ENCODE measurements at places on chromosomes 5 and 9.

GRCh38 chr5:61371474-61371873 is 39.4 kb downstream of the ZSWIM6 start:
- DNase-seq = no peak

DNA sequence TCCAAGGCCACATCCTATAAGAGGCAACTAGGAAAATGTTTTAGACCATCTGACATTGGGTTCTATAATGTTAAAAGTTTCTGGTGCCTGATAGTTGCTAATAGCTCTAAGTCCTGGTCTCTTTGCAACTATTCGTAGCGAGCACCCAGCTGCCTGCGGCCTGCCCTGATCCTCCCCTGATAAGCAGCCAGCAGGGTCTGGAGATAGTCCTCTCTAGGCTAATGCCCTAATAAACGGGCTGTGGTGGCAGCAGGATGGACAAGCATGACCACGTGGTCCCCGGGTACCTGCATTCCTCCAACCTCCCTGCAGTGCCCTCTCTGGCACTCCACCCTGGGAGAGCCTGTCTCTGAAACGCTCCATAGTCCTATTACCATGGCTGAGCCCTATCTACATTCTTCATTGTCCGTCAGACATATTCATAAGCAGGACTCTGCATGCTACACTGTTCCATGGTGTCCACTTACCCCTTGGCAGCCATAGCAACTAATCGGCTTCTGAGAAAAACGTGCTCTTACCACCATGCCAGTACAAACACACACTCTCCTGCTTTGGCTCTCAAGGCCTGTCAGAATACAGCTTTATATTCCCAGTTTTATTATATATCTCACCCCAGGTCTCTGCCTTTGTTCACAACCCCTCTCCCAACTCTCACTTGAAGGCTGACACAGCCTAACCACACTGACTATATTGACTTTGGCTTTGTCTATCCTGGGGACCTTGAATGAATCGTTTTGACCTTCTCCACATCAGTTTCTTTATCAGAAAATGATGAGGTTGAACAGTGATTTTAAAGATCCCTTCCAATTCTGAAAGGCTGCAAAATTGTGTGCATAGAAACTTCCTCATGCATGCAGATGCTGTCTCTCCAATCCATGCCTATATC is 49.9 kb upstream of the DAPK1 start:
- DNase-seq = no peak

DNA sequence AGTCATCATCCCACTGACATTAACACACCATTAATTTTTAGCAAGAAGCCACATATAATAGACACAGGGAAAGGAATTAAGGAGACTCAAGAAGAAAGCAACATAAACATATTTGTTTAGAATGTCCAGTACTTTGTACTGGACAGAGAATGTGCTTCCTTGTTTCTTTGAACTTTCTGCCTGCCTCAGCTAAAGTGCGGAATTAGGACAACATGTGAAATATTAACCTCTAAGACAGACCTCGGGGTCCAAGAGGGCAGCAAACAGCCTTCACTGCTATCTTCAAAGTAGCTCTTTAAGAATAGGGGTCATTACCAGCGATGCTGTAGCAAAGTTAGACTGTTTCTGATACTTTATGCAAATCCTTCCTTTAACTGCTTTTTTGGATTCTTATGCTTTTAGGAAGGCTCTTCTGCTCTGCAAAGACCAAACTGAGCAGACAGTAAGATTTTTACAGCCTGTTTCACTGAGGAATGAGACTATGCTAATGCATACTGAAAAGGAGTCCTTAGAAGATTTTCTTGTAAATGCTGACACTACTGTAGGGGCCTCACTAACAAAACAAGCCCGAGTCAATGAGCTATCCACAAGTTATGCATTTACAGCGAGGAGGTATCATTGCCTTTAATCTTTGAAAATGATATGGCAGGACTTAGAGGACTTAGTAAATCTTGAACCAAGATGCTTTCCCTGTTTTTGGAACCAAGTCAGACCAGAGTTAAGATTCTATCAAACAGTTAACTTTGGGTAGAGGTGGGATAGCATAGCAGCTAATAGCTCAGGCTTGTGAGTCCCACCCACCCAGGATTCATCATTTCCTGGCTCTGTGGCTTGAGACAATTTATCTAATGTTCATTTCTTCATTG is 23.8 kb downstream of the DAB2 start:
- DNase-seq = no peak

- no peak for DNase-seq
Measured at GRCh38 chr9:117787746-117788145, 83.5 kb downstream of the TLR4 start.

GRCh38 chr5:42894057-42894456 is 82.4 kb upstream of the SELENOP start:
- no peak for DNase-seq

GRCh38 chr9:106025453-106025852 is 331.1 kb downstream of the TMEM38B start:
- no peak for DNase-seq

GRCh38 chr9:91885746-91886413 is 64.1 kb downstream of the ROR2 start:
- no peak for DNase-seq

GRCh38 chr5:4207486-4207885 is 611.9 kb downstream of the IRX1 start:
- no peak for DNase-seq

DNA sequence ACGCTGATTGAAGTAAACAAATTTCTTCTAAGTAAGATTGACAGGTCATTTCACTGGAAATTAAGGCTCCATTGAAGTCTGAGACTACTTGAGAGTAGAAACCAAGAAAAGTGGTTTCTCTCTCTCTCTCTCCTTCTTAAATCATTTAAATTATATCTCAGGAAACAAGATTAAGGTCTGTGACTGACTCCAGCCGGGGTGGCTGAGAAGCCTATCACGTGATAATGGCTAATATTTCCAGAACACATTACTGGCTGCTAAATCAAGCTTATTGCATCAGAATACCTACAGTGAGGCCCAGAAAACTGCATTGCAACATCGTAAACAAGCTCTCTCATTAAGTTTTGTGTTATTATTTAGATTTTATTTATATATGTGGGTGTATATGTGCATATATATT is 88.4 kb downstream of the PTCD2 start:
- DNase-seq = no peak

DNA sequence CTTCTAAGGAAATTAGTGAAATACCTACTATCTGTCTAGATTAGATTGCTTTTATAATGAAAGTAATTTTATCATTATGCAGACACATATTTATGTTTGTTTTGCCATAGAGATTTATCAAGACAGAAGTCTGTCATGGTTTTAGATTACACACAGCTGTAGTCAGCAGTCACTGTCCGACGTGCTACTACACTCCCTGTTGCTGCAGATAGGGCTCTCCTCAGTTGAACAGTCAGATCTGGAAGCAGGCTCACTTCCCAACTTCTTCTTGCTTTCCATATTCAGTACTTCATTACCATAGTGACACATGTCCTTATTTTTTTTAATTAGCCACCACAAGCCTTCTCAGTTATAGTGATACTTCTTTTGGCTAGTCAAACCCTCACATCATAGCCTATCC is 329.9 kb upstream of the ITGA1 start:
- no peak for DNase-seq

DNA sequence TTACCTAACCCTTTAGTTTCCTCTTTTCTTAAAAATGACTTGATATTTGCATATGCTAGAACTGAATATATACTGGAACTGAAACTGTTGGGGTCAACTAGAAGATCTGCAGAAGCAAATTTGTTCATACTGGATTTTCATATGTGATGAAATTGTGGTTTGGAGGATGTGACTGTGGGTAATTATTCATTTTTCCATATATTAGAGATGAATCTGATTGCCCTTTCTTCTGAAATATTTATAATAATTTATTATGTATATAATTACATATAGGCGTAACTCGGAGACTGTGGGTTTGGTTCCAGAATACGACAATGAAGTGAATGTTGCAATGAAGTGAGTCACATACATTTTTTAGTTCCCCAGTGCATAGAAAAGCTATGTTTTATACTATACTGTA is 149.1 kb downstream of the ATP10B start:
- no peak for DNase-seq

DNA sequence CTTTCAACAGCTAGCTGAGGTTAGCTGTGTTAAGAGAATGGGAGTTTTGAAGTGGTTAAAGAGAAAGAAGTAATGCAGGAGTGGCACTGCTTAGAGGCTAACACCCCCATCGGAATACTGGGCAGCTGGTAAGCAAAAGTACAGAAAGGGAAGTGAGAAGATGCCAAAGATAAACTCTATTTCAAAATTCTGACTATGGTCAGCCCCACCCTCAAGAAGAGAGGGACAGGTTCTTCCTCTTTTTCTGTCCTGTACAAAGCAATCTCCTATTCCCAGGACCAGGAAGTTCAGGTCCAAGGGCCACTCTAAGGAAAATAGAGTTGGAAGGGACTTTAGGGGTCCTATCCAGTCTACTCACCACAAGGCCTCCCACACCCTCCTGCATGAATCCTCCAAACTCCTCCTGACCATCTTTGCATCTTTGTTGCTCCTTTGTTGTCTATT is 45.9 kb upstream of the JAK2 start:
- no peak for DNase-seq

- no peak for DNase-seq
Measured at GRCh38 chr5:749101-749670, 35.3 kb downstream of the ZDHHC11B start.

DNA sequence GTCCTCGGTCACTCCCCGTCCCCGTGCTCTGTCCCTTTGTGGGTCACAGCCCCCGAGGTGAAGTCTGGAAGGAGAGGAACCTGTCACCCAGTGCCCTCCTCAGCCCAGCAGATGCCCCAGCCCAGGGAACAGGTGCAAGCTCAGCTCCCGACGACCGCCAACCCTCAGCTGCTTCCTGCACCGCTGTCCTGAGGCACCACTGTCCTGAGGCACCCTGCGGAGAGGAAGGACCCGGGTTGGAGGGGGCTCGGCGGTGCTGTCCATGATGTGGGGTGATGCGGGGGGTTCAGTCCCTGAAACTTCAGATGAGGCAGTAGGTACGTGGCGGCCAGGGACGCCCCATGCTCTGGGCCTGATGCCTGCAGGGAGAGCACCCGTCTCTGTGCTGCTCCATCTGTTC is 81.4 kb downstream of the COL5A1 start:
- no peak for DNase-seq

DNA sequence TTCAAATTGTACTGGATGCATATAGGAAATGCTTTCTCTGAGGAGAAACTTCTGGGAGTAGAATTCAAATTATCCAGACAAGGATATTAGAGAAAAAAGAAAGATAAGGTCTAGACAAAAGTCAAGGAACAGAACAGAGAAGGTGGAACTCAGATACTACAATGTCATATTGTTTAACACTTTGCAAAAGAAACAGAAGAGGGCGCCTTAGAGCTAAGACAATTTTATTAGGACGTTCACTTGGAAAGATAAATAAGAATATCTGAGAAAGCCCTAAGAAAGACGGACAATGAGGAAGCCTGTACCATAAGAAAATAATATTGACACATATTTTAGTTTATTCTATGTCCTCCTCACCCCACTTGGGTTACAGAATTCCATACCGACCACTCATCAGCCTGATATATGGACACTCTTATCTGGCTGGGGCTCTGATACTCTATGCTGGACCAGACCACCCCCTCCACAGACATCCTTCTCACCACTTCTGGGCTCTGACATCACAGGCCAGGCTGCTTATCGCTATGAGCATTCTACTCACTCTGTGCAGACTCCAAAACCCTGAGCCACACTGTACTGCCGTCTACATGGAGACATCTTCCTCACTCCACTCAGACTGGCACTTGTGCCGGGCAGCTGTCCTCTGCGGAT is 9.1 kb upstream of the AK3 start:
- DNase-seq = no peak

GRCh38 chr5:71483355-71483754 is 27.9 kb downstream of the BDP1 start:
- DNase-seq = no peak

- DNase-seq = no peak
Measured at GRCh38 chr9:134460206-134460605, 134.0 kb downstream of the RXRA start.

DNA sequence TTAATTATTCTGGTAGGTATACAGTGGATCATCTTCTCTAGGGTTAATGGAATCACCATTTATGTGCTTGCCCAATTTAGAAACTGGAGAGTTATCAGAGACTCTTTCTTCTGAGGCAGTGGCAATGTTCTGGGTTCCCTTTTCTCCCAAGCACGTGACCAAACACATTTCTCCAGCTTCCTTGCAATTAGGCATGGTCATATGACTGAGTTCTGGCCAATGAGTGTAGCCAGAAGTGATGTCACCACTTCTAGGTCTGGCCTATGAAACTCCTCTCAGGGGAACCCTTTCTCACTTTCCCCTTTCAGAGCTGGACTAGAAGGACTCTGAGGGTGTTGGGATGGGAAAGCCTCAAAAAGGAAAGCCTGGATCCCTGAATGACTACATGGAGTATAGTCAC is 172.0 kb downstream of the NSG2 start:
- no peak for DNase-seq

DNA sequence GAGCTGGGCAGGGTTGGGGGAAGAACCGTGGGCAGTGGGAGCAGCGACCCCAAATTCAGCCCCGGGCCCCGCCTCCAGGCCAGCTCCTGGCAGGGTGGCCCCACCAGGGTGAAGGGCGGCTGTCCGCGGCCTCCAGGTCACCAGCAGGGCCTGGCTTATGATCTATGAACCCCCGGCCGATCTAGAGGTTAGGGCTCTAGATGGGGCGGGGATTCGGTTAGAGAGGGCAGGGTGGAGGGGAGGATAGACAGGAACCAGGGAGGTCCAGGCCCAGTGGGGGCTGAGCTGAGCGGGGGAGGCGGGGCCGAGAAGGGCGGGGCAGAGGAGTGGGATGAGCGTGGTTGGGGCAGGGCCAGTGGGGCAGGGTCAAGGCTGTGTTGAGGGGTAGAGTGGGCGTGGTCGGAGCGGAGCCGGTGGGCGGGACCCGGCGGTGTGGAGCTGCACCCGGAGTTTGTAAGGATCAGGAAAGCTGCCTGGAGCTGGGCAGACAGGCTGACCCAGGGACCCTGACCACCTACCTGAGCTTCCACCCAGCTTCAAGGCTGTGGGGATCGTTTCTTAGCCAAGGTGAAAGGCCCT is 29.3 kb upstream of the OBP2B start:
- no peak for DNase-seq

- no peak for DNase-seq
Measured at GRCh38 chr9:134175291-134175807, 11.0 kb upstream of the RNU6ATAC start.

DNA sequence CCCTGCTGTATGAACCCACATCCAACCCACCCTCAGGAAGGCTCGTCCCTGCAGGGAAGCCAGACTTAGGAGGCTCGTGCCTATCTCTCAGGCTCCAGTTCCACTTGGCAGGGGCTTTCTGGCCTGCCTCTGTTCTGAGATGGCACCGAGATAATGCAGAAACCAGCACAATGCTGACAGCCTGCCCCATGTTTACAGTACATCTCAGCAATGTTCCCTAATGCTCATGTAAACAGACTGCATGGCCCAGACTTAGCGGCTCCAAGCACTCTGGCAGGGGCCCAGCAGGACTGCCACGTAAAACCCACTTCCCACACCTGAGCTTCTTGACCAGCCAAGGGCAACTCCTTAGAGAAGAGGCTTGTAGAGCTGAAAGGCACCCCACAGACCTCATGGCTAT is 499.5 kb upstream of the BRINP1 start:
- peak; percentile 8 for DNase-seq
